ENCODE measurements at places on chromosomes 7 and 10. TPM values are rescaled to one million over a fixed set of nuclear protein-coding genes. Genes with fewer than 3 reads are reported as not detected.

- no peak for DNase-seq
Measured at GRCh38 chr10:76647301-76647700, 990.3 kb downstream of the KCNMA1 start.

The TCAF1 gene
- 38.7 TPM for total RNA-seq

The ADRA2A gene
- 1.0 TPM for total RNA-seq

GRCh38 chr10:8640878-8641277, 586.4 kb downstream of the GATA3 start:
- no peak for DNase-seq

- no peak for DNase-seq
Measured at GRCh38 chr7:150857276-150858055, 5.1 kb downstream of the AOC1 start.

DNA sequence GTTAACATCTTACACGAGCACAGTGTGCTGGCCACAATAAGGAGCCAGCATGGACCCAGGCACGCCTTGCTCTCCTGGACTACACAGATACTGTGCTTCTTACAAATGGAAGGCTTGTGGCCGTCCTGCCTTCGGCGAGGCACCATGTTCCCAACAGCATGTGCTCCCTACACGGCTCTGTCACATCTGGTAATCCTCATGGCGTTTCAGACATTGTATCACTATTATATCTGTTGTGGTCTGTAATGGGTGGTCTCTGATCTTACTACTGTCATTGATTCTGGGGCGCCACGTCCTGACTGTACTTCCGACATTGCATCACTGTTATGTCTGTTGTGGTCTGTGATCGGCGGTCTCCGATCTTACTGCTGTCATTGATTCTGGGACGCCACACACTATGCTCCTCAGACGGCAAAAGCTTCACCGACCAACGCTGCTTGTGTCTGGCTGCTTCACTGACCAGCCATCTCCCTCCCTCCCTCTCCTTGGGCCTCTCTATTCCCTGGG, 195.4 kb downstream of the MAD1L1 start:
- DNase-seq, result peak; percentile 49

GRCh38 chr10:34889004-34889869, 74.1 kb upstream of the PARD3 start:
- no peak for DNase-seq

DNA sequence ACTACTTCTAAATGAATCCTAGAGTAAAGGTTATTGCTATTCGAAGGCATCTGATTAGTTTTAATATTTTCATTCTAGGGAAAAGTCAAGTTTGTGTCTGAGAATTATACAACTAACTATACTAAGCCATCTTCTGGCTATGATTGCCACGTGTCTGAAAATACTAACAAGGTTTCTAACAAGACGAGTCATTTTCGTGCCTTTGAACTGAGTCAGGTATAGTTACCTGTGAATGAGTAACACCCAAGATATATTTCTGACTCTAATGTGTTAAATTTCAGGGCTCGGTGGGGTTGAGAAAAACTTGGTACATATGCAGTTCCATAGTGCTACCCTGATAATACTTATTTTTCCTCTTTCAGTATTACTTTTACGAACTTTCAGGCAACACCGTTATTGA, 35.5 kb downstream of the TASOR2 start:
- no peak for DNase-seq

The PSMC2 gene
- total RNA-seq, result 131 TPM

The OR6V1 gene
- total RNA-seq, result not detected

The CYP2C19 gene
- total RNA-seq, result not detected

The COL17A1 gene
- 0.43 TPM for total RNA-seq

All from Right ventricle myocardium inferior (tissue), 1 donor.